Central memory CD4-positive, alpha-beta T cell (primary cell): ENCODE measurements at places on chromosomes 5 and 9.

DNA sequence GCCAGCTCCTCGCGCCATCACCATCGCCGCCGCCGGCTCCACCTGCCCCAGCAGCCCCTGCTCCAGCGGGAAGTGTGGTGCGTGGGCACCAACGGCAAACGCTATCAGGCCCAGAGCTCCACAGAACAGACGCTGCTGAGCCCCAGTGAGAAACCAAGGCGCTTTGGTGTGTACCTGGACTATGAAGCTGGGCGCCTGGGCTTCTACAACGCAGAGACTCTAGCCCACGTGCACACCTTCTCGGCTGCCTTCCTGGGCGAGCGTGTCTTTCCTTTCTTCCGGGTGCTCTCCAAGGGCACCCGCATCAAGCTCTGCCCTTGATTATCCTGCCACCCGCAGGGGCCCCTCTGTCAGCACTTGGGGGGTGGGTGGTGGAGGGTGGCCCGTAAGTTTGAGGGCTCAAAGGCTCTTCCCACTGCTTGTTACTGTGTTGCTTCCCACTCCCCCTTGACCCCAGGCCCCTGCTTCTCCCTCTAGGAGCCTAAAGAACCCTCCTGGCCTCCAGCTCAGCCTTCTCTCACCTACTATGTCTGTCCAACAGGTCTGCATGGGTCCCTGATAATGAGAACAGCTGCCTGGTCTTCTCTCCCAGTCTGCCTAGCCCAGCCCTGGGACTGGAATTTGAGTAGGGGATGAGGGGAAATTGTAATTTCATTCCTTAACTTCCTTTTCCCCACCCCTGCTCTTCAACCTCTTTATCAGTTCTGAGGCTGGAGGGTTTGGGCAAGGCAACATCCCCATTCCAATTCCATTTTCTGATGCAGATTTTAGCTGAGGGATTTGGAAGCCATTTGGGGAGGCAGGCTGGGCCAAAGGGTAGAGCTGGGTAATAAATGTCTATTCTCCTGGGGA, 9.0 kb downstream of the RACK1 start:
- DNase-seq, result no peak

DNA sequence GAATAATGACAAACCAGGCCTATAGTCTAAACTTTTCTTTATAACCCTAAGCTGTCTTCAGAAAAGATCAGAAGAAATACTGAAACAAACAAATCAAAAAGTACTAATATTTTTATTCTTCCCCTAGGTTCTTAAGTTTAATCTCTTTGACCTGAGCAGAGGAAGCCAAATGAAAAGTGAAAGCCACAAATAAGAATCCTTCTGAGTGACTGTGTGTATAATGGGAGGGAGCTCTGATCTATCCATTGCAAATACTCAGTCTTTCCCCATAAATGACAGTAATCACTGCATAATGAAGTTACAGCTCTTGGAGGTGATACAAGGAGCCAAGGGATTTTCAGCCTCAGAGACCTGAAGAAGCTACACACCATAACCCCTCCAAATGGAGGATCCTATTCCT, 126.9 kb upstream of the ATP10B start:
- no peak for DNase-seq

- DNase-seq, result no peak
Observed at GRCh38 chr5:177303925-177304391, 359 bp downstream of the PRELID1 start.

DNA sequence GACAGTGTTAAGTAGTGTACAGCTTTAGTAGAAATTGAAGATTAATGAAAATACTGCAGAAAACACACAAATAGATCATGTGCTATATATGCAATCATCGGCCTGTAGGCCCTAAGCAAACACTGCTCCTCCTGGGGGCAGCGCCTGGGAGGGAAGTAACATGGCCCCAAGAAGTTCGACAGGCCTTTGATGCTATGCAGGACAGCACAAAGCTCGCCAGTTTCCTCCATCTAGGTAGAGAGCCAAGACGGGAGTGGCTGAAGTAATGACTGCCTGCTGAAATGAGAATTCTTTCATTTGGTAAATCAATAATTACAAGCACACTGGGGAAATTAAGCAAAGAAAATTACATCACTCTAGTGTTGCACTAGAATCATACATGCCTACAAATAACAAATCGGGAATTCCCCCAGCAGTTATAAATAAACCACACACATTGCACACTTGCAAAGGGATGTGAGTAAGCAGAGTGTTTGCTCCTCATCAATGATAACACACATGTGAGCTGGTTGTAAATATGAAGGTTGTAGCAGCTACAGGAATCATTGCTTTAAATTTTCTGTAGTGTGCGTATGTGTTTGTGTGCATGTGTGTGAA, 219.9 kb upstream of the NFIL3 start:
- no peak for DNase-seq

DNA sequence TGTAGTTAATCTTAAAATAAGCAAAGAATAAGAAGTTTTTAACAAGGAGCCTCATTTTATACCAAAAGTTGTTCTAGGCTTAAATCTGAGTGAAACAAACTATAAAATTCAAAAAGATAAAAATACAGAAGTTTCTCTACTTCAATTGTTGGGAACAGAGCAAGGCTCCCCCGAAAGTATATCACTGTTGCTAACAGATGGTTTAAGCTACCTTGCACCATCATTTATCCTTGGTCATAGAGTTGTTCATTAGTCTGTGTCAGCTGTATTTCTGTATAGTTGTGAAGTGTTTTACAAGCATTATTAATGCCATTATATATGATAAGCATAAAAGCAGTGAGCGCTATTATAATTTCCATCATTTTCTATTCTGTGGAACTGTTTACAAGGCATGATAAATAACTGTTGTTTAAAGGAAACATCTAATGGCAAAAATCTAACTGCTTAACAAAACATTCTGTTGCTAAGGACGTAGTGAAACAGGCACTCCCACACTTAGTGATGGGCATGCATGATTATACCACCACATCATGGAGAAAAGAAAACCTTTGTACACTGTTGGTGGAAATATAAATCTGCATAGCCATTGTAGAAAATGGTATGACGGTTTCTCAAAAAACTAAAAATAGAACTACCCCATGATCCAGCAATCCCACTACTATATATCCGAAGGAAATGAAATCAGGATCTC, 23.3 kb upstream of the ACO1 start:
- DNase-seq, result no peak

- DNase-seq, result no peak
Observed at GRCh38 chr9:94097788-94098414, 13.6 kb downstream of the PTPDC1 start.

DNA sequence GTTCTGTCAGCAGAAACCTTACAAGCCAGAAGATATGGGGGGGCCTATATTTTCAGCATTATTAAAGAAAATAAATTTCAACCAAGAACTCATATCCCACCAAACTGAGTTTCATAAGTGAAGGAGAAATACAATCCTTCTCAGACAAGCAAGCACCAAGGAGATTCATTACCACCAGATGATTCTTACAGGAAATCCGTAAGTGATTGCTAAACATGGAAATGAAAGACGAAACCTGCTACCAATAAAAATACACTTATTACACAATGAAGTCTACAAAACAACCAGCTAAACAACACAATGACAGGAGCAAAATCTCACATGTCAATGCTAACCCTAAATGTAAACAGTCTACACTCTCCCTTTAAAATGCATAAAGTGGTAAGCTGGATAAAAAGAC, 17.8 kb upstream of the C9orf72 start:
- DNase-seq, result no peak

DNA sequence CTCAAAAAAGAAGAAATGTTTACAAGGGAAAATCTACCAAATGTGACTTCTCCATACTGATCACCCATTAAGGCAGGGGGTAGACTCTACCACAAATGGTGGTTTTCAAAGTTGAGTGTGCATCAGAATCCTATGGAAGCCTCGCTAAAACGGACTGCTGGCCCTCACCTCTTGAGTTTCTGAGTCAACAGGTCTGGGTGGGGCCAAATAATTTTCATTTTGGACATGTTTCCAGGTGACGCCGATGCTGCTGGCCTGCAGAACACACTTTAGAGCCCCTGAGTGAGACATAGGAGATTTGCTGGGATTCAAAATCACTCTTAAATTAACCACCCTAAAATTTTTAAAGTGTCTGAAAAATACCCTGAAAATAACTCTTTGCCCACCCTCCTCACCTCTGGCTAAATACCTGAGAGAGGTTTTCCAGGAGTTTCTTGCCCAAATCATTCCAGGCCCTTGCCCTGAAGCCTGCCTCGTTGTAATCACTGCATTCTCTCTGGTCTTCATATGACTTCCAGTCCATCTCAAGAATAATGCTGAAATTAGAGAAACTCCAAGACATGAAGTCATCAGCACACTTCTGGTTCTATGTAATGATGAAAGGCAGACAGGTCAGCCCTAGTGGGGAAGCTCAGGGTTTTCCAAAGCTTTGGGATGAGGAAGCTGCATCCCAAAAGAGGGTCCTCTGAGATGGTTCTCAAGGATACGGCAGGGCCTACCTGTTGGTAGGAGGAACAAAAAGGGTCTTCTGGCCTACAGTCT, 18.2 kb downstream of the C9orf152 start:
- DNase-seq, result no peak

DNA sequence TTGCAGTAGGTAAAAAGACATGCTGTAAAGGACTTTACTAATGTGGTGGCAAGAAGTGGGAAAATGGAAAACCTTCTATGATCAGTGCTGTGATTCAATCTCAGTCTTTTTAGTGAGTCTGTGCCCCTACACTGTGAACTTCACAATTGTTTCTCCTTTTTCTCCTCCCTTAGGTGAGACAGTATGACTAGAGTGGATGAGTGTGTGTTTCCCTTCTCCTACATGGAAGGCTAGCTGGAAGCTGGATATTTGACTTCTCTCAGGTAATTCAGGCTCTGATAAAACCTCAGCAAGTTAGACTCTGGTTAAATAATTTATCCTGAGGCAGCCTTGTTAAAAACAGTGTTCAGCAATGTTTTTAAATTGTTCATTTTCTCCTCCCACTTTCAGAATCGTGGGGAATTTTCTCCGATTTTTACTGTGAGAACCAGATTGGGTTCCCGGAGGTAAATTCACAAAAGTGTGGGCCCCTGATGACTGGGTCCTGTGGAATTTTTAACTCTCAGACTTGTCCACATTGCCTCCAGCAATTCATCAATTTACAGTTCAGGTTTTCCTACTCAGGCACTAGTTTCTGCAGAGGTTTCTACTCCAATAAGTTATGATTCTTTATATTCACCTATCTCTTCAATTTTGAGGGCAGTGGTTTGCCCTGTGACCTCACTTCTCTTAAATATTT, 149.1 kb upstream of the PIK3R1 start:
- no peak for DNase-seq

DNA sequence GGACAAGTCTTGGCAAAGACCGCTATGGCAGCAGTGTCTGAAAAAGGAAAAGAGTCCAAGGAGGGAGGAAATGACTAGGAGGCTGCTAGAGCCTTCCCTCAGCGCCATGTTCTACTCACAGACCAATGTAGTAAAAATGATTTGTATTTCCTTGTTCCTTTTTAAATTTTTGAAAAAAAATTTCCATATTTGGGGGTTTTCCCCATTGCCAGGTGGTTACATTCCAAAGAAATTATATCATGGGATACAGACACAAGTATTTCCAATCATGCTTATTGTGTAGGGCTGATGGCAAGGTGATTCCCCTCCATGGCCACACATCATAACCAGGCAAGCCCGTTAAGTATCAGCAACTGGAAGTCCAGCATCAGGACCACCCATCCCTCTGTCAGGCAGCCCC, 138.2 kb downstream of the PIP5K1B start:
- no peak for DNase-seq

GRCh38 chr9:77598991-77599390, 49.1 kb downstream of the GNA14 start:
- DNase-seq, result no peak

DNA sequence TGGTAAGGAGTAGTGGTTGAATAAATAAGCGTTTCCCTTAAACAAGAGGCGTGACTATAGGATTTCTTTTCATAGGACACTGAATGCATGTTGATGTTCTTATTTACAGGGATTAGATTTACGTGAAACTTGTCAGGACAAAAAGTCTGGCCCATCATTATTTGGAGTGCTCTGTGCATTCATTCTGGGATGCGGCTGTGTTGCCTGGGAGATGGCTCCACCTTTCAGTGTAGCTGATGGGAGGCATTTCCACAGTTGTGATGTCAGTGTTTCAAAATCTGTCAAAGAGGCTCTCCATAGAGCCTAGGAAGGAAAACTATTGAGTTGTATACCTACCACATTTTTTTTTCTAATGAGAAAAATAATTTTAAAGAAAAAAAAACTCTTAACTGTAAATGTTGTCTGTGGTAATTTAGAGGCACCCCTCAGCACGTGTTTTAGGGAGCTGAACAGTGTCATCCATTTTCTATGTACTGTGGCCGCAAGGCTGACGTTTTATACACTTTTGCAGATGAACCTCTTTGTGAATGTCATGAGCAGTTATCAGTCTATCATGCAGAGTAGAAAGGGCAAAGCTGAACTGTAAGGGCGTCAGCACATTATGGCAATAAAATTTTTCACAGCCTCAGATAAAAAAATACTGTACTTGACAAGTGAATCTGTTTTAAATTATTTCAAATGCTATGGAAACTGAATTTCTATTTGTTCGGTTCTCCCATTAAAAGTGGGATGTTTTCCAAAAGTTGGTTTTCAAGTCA, 202.7 kb downstream of the PBX3 start:
- DNase-seq, result no peak

DNA sequence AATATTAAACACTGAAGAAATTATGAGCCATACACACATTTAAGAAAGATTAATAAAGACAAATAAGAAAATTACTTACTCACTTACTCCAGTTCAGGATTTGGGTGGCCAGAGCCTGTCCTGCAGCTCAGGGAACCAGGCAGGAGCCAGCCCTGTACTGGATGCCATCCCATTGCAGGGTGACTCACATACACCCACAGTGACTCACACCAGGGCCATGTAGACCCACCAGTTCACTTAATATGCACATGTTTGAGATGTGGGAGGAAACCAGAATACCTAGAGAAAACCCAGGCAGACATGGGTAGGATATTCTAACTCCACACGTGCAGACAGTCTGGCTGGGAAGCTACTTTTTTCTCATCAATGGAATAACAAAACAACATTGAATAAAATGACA, 49.6 kb upstream of the ADRB2 start:
- DNase-seq, result no peak

GRCh38 chr5:76041863-76042262, 41.3 kb upstream of the SV2C start:
- no peak for DNase-seq

- no peak for DNase-seq
Observed at GRCh38 chr5:11182441-11183080, 421.5 kb upstream of the DAP start.

GRCh38 chr5:31755676-31756230, 116.8 kb downstream of the PDZD2 start:
- no peak for DNase-seq
